ENCODE measurements at places on chromosomes 5 and 9.

- no peak for DNase-seq
These were observed 269.1 kb downstream of the MED10 start for GRCh38 chr5:6108981-6109825.

- DNase-seq, result no peak
These were observed 126.1 kb upstream of the IFNE start for GRCh38 chr9:21608200-21608599.

DNA sequence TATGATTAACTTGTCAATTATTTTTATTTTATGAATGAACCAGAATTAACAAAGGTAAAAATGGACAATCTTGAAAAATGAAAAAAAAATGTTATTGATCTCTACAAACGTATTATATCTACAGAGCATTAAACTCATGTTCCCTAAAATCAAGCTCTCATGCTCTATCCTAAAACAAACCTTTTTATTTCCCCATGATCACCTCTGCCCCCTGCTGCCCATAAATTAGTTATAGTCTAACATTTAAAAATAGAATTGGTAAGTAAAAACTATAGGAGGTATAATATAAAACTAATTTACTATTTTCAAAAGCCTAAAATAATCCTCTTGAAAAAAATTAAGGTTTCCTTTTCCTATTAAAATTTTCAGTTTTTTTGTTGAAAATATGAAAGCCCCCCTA, 168.0 kb upstream of the POU5F2 start:
- no peak for DNase-seq

DNA sequence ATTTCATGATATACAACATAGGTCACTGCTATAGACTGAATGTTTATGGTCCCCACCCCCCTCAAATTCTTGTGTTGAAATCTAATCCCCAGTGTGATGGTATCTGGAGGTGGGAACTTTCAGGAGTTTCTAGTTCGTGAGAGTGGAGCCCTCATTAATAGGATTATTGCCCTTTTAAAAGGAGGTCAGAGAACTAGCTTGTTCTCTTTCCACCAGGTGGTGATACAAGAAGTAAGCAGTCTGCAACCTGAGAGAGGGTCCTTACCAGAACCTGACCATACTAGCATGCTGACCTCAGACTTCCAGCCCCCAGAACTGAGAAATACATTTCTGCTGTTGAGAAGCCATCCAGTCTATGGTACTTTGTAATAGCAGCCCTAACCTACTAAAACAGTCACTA, 33.3 kb downstream of the TMEM161B start:
- DNase-seq, result no peak

DNA sequence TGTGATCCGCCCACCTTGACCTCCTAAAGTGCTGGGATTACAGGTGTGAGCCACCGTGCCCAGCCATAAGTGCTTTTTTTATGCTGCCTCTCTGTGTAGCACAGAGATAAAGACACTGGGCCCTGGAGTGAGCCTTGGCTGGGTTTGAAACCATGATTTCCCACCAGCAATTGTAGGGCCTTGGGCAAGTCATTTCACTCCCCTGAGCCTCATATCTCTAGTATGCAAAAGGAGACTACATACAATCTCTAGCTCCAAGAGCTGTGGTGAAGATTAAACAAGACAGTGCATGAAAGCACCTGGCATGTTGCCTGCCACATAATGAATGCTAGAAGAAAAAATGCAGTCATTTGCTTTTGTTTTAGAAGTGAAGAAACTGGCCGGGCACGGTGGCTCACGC, 3.9 kb downstream of the FABP6 start:
- DNase-seq, result peak; percentile 12

- DNase-seq, result no peak
These were observed 416.6 kb downstream of the ZSWIM6 start for GRCh38 chr5:61748651-61749050.

DNA sequence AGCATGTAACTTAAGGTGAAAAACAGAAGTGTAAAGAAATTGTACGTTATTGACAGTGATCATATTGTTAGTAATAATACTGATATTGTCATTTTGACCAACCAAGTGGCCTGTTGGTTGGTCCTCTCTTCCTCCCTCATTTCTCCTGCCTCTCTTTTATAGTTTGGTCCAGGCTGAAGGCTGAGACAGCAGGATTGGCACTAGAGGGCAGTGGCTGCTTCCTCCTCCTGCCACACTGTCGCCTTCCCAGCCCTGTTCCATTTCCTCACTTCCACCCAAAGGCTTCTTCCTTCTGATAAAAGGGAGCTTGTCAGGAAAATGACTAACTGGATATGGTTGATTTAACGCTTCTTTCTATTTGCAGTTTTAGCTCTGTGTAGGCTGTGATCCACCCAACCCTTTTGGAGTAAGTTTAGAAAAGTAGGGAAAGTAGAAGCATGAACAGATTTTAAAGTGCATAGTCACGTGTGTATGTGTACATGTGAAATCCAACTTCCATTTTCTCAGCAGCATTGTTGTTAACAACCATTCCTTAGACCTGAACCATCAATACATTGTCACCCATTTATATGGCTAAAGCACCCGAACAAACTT, 35.6 kb downstream of the PTCD2 start:
- peak; percentile 77 for DNase-seq

DNA sequence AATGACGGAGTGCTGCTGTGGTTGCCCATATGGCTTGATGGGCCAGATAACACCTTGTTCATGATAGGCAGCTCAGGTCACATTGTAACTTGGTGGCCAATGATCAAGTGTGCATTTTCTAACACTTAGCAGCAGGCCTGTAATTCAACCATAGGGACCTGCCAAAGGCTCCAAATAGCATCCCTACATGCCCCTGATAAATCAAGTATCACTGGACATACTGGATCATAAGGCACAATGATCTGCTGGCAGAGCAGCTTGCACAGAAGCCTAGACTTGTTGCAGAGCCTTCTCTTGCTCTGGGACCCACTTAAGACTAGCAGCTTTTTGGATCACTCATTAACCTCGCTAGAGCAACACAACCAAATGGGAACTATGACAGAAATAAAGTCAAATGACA, 46.0 kb upstream of the ISOC1 start:
- DNase-seq, result no peak

DNA sequence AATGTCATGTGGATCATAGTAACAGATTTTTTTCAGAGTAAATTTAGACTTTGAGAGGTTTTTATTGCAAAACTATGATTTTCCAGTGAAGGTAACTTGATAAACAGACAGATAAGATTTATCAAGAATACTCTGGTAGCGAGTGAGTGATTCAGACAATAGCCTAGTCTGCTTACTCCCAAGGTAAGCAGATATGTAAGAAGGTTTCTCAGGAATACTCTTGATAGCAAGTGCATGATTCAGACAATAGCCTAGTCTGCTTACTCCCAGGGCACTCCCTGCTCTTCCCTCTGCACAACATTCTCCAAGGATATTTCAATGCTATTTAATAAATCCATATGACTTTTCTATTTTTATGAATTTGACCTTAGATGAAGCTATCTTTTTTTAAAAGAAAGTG, 1881.5 kb downstream of the EFNA5 start:
- DNase-seq, result no peak

GRCh38 chr5:165015547-165015946, 1510.1 kb downstream of the MAT2B start:
- no peak for DNase-seq

DNA sequence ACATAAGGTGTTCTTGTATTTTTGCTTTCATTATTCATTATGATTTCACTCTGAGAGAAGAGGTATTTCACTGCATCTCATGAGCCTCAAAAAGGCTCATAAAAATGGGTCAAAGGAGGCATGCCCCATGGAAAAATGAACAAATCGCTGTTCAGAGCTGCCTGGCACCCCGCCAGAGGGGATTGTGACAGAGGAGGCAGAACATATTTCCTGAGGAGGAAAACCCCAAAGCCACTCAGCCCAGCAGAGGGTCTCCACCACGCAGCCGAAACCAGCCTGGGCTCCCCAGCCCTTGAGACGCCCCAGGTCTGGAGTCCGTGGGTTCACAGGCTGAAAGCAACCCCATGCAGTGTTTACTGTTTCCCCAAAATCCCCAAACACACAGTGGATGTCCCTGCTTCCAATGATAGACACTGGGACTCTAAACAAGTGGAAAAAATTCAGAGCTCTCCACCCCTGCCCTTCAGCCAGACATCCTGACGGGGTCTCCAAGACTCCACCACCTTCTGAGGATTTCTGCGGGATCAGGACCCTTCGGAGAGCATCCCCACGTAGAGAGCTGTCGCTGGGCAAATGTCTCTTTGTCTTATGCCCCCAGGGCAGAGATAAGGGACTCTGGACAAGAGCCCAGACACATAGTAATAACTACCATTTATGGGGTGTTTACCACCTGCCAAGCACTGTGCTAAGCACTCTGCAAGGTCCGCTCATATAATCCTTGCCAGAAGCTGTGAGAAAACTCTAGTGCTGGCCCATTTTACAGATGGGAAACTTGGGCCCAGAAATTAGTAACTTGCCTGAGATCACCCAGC, 122.3 kb downstream of the PAX5 start:
- no peak for DNase-seq

GRCh38 chr5:154858972-154859871, 795 bp downstream of the CNOT8 start:
- no peak for DNase-seq

GRCh38 chr5:109619021-109619460, 70.7 kb upstream of the MAN2A1 start:
- no peak for DNase-seq

DNA sequence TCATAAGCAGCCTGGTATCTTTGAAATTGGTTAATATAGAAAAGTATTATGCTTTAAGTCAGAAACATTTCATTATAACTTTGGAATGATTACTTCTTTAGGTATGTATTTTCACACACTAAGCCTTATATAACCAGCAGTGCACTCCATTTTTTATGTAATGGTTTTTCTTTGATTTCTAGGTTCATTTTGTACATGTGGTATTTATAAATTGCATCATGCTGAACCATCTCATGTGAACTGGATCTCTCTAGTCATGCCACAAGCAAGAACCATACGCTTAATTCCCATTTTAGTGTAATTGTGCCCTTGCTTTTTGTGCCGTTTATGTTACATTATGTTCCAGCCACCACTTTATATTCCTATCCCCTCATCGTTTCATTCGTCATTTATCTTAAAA, 38.6 kb upstream of the SRP19 start:
- DNase-seq, result no peak

GRCh38 chr5:37478121-37478894, 99.2 kb downstream of the WDR70 start:
- no peak for DNase-seq

GRCh38 chr5:151926188-151926587, 1.5 kb upstream of the GLRA1 start:
- no peak for DNase-seq

- no peak for DNase-seq
These were observed 11.1 kb upstream of the ESM1 start for GRCh38 chr5:54996466-54996865.

DNA sequence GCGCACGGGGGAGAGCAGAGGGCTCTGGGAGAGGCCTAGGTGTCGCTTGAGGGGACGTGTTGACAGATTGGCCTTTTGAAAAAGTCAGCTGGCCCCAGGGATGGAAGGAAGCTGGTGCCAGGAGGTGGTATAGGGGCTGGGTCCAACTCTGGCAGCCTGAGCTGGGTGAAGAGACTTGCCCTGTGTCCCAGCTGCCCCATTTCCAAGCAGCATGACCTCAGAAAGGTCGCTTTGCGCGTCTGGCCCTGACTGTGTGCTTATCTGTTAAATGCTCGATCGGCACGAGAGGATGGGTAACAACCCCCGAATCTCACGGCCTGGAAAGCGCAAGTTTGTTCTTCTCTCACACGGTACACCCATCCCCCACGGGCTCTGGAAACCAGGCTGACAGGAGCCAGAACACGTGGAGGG, 31.2 kb upstream of the LAMC3 start:
- DNase-seq, result no peak

- DNase-seq, result no peak
These were observed 151.5 kb upstream of the ABCA1 start for GRCh38 chr9:105079457-105079856.

GRCh38 chr9:6605202-6605601, 40.3 kb downstream of the GLDC start:
- DNase-seq, result no peak

DNA sequence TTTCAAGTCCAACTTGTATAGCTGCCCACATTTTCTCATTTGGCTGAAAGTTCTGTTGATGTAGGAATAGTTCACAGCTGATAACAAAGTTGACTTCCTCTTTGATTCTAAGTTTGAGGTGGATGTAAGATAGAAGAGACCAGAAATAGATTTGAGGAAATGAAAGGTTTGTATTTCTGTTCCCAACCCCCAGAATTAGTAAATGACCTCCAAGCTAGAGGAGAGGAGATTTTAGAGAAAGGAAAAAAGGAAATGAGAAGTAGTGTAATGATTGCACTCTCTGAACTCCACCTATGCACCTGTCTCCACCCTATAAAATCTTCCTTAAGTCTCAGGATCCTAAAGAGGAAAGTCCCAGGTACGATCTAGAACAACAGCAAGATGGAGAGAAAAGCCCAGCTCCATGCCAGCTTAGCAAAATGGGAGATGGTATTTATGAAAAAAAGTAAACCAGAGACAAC, 130.4 kb upstream of the POC5 start:
- no peak for DNase-seq

DNA sequence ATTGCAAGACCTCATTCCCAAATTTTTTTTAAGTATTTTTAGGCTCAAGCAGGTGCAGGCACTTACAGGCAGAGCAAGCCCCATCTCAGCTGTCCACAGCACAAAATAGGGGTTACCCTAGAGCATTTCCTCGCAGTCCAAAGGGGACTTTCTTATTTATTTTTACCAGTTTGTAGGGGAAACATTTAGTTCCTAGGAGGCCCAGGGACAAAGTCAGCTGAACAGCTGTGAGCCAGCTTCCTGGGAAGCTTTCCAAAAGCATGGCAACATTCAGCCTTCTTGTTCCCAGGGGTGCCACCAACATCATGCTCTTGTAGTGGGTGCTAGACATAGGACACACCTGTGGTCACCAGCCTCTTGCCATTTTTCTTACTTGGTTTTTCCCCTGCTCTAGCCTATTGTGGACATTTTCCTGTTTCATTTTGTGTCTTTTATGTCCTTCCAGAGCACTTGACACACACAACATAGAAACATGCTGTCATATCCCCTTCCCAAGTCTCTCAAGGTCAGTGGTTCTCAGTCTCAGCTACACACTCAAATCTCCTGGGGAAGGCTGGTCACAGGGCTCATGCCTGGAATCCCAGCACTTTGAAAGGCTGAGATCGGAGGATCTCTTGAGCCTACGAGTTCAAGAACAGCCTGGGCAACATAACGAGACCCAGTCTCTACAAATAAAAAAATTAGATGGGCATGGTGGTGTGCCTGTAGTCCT, 38.2 kb downstream of the HAVCR1 start:
- DNase-seq, result no peak

DNA sequence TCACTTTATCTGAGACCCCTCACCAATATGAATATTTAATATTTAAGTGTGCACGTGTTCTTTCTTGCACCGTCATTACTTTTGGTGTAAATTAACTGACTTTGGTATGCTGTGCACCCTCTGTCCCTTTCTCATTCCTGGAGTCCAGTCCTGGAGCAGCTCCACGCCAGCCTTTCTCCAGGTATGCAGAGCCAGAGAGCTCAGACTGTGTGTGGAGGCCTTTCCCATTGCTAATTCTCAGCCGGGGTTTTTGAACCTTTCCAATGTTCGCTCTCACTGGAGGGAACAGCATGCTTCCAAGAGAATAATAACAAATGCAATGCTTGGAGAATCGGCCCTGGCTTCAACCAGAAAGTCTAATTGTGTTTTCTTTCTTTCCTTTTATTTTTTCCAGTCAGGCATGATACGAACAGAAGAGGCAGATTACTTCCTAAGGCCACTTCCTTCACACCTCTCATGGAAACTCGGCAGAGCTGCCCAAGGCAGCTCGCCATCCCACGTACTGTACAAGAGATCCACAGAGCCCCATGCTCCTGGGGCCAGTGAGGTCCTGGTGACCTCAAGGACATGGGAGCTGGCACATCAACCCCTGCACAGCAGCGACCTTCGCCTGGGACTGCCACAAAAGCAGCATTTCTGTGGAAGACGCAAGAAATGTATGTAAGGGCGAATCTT, 41.7 kb downstream of the ADAMTS16 start:
- no peak for DNase-seq

Measured in posterior cingulate gyrus (tissue), 11 donors.